ENCODE measurements at places on chromosomes 5 and 9.

DNA sequence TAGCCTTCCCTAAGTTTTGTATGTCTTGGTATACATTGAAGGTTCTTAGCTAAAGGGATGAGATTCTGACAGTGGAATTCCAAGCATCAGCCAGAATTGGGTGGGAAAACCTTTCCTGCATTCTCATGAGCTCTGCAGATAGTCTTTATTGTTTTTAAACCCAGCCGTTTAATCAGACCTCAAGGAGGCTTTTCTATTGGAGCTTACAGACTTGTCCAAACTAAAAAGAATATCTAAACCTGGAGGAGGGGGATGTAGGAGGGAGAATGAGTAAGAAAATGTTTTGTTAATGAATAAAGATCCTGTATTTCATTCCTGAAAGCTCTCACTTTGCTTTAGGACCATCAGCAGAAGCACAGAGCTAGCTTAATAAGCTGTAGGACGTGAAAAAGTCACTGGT lies 41.7 kb downstream of the EBF1 start:
- no peak for DNase-seq

GRCh38 chr9:16243798-16244197 lies 626.7 kb downstream of the BNC2 start:
- no peak for DNase-seq

GRCh38 chr5:25006734-25007133 lies 362.0 kb upstream of the CDH10 start:
- DNase-seq, result no peak

DNA sequence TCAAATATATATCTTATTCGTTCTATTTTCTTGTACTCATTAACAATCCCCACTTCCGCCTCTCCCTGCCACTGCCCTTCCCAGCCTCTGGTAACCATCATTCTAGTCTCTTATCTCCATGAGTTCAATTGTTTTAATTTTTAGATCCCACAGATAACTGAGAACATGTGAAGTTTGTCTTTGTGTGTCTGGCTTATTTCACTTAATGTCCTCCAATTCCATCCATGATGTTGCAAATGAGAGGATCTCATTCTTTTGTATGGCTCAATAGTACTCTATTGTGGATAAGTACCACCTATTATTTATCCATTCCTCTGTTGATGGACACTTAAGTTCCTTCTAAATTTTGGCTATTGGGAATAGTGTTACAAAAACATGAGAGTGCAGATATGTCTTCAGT lies 17.2 kb upstream of the CMYA5 start:
- no peak for DNase-seq

DNA sequence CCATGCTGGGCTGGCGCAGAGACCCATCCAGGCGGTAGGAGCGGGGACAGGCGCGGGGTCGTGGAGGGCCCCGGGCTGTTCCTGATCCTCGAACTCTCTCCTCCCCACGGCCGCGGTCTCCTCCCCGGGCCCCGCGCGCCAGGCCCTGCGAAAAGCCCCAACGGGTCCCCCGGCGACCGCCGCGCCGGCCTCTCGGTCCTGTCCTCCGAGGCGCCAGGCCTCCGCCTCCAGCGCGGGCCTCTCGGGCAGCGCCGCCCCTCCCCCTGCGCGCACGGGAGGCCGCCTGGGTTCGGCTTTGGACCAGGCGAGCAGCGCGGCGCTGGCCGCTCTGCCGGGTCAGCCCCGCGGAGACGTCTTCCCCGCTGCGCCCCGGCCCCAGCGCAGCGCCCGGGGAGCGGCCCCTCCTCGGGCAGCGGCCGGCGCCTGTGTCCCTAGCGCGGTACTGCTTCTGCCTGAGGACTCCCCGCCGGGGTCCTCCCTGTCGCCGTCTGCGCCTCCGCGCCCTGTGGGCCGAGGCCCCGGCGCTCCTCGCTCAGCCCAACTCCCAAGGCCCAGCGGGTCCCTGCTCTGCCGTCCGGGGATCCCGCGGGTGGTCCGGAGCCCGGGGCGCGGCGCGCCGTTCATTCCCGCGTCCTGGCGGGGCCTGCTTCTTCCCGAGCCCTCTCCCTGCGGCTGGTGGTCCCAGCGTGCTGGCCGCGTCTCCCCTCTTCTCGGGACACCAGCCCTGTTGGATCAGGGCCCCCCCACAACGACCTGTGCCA lies 13.4 kb downstream of the COL23A1 start:
- DNase-seq, result no peak

DNA sequence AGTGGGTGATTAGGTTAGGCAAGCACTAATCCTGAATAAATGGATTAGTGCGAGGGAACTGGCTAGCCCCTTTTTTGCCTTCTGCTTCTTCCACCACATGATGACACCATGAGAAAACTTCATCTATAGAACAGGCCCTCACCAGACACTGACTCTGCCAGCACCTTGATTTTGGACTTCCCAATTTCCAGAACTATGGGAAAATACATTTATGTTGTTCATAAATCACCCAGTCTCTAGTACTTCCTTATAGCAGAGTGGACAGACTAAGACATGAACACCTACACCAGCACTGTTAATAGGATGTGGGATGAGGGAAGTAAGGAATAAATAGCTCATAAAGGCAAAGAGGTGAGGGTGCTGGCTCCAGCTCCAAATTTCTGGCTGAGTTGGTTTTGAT lies 1.4 kb downstream of the ZNF622 start:
- no peak for DNase-seq

DNA sequence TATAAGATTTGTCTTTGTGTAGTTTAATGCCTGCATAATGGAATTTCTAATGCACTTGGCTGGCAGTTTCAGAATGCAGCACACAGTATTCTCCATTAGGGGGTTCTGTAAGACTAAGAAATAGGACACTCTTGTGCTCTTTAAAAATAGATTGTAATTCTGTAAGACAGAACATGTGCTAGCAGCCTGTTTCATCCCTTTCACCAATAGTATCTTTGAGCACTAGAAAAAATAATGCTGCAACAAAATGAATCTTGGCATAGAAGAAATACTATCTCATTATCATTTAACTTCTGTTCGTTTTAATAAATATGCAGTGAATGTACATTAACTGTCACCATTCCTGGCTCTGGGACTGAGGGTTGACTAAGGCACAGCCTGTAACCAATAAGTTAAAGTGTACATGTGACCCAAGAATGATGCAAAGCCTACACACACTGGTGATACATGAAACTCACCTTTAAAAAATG lies 23.8 kb upstream of the ZNF622 start:
- DNase-seq, result no peak

DNA sequence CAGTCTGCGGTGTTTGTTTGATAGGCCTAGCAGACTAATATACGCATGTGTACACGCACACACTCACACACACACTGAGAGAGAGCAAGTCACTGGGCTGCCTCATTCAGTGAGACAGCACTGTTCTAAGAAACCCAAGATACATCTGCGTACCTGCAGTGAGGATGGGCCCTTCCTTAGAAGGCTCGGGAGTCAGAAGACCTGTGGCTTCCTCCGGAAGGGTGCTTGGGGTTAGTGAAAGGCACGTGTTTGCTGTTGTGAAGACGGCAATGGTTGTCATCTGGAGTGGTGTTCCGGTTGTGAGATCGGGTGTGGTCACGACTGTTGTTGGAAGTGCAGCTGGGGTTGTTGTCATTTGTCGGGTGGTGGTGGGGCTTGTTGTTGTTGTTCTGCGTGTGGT lies 11.7 kb downstream of the TIMD4 start:
- no peak for DNase-seq

- DNase-seq, result no peak
Measured at GRCh38 chr5:96297290-96297689, 135.8 kb downstream of the PCSK1 start.

- DNase-seq, result no peak
Measured at GRCh38 chr5:95164861-95165260, 120.0 kb downstream of the MCTP1 start.

DNA sequence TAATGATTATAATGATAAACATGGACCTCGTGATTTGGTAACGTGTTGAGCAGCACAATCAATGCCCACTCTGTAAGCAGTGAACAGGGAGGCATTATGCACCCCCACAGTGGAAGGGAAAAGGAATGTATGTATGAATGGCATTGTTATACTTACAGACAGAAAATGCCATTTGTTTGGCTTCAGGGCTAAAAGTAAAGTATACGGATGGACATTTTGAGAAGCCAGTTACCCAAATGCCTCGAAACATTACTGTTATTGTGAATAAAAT lies 260.2 kb upstream of the PPP1R2B start:
- DNase-seq, result no peak

GRCh38 chr5:103624035-103624480 lies 61.5 kb upstream of the NUDT12 start:
- DNase-seq, result no peak

- no peak for DNase-seq
Measured at GRCh38 chr9:93329629-93330280, 121.7 kb upstream of the FAM120A start.

GRCh38 chr5:178630951-178631350 lies 4.1 kb upstream of the CLK4 start:
- no peak for DNase-seq

DNA sequence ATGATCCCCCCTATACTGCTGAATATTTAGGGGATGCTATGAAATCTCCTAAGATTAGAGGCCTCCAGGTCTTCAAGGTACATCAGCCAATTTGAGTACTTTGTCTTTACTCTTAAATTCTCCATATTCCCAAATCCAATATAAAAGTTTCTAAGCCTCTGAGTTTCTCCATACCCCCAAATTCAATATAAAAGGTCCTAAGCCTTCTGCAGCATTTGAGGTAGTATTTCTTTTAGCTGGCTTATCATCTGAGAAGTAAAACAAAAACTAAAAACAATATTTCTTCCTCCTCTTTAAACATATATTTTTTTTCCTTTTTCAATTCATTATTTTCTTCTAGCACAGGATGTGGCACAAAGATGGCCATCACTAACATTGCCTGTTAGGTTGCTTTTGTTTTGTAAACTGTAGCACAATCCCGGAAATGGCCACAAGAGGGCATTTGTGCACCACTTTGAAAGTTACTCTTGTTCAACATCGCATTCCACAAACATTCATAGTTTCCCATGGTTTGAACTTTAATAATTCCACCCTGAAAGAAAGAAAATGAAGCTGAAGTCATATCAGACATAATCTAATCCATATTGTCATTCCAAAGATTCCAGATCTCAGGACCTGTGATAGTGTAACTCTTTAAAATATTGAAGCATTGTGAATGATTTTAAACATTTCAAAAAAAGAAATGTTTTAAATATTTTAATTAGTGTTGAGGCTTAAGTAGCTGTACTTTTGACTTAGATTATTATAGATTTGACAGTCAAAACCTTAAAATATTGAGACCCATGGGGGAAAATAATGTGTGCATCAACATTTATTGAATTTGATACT lies 21.0 kb upstream of the SCGB3A2 start:
- no peak for DNase-seq

DNA sequence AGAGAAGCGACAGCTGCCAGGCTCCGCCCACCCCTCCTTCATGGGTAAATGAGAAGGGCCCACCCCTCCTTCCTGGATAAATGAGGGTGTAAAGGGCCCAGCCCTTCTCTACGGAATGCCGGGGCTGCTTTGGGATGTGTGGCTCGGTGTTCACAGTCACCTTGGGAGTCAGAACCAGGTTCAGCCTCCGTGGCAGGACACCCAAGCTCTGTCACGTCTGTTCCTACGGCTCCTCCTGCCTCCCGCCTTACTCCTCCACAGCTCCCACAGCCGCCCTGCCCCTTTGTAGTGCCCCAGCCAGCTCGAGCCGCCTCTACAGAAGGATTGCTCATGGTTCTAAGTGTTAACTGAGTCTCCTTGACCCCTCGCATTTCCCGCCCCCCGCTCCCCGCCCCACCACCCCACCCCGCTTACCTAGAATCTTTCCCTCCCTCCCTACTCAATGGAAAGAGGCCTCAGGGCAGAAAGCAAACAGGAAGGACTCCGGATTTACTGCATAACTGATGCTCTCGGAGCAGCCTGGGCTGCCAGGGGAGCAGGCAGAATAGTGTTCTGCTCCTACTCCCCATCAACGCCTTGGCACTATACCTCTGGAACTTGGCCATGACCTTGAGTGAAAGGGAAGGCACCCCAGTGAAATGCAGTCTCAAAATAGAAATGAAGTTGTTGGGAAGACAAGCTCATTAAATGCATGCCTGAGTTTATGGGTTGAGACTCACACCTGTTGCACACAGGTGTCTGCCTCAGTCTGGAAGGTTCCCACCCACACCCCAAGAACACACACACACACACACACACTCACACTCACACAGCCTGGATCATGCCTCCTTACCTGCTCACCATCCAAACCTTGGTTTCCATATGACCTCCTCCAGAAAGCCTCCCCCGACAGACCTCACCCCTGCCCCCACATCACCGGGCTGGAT lies 59.6 kb downstream of the NEURL1B start:
- DNase-seq, result no peak

GRCh38 chr9:133888809-133889491 lies 103.2 kb downstream of the VAV2 start:
- DNase-seq, result no peak

GRCh38 chr5:33363537-33363936 lies 77.2 kb upstream of the TARS1 start:
- no peak for DNase-seq

- no peak for DNase-seq
Measured at GRCh38 chr5:42643360-42643759, 113.3 kb upstream of the CCDC152 start.

GRCh38 chr9:121746411-121746810 lies 95.0 kb downstream of the DAB2IP start:
- no peak for DNase-seq

- DNase-seq, result no peak
Measured at GRCh38 chr5:133406208-133406976, 205.9 kb downstream of the FSTL4 start.

DNA sequence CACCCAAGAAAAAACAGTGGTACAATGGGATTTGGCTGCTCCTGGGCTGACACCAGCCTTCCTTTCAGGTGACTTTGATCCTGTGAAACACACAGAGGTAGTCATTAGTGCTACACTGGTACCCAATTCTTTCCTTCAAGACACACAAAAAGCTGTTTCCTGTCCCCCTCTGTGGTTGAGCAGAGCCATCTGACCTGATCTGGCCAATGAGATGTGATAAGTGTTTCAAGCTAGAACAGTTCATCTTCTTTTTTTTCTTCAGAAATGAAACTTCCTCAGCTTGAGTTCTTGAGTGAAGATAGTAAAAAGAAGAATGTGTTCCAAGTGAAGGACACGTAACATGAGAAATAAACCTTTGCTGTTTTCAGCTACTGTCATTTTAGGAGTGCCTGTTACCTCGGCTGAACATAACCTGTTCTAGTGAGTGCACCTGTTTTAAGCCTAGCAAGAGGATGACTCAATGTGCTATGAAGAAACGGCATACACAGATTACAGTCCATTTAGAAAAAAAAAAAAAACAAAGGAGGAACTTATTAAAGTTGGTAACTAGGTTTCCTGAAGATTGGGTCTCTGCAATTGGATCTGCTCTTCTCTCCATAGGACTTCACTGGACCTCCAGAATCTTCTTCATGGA lies 287.8 kb downstream of the GAS1 start:
- no peak for DNase-seq

GRCh38 chr5:41773799-41774198 lies 96.4 kb downstream of the OXCT1 start:
- no peak for DNase-seq

GRCh38 chr5:152649609-152650008 lies 244.5 kb upstream of the NMUR2 start:
- no peak for DNase-seq

Data from activated gamma-delta T cell (primary cell).